Panc1 (cell line): ENCODE measurements at places on chromosomes 11 and 22. TPM values are rescaled to one million over a fixed set of nuclear protein-coding genes. Genes with fewer than 3 reads are reported as not detected.

Gene PDE2A
- total RNA-seq, result 0.74 TPM

DNA sequence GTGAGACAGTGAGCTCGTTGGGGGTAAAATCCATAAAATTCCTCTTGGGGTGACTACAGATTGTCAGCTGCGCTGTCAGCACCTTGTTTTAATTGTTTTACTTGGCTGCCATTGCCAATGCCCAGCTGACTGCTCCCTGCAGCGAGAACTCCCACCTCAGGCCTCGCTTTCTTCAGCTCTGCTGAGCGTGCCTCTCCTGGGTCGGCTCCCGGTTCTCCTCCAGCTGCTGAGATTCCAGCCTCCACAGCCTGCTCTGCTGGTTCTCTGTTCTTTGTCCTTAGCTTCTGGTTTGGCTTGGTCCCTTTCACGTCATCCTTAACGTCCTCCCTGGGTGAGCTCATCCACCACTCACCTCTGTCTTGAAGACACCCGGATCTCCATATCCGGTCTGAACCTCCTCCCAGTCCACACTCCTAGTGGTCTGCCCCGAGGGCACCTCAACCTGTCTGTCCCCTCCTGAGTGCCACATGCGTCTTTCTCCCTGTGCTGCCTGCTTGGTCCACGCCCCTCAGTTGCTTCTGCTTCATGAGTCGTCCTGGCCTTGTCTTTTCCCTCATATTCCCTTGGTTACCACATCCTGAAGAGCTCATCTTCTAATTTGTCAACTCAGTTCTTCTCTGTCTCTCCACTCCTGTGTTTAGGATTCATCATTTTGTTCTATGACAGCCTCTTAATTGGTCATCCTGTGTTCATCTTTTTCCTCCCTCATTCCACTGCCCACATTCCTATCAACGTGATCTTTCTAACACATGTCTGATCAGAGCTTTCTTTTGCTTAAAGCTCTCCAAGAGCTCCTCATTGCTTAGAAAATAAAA lies 35.6 kb downstream of the BMAL1 start:
- DNase-seq, result no peak

- DNase-seq, result no peak
Observed at GRCh38 chr11:37107415-37107814, 509.4 kb upstream of the RAG2 start.

- DNase-seq, result no peak
Observed at GRCh38 chr11:22467248-22467647, 129.1 kb downstream of the SLC17A6 start.

DNA sequence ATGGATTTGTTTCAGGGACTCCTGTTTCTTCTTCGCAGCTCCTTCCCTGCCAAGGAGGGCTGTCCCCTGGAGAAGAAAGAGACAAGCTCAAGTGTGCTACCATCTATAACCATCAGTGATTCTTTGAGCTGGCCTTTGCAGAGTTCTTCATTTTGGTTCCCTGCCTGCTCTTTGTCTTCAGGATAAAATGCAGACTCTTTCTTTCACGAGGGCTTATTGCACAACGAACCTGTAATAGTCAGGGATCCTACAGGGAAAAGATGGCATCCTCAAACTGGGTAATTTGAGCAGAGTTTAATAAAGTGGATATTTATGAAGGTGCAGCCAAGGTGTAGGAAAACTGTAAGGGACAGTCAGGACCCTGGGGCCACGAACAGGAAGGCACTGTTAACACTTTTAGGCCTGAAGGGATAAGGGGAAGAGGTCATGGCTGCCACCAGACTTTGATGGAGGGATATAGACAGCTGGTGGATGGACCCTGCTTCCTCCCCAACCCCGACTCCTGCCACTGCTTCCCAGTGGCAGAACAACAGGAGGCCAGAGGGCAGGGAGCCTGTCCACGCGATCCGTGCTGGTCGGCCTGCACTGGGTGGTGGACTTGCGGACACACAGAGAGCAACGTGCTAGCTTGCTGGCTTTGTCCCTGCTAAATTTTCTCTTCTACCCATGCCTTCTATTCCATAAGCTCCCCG lies 767.0 kb downstream of the NTM start:
- DNase-seq, result no peak

- no peak for DNase-seq
Observed at GRCh38 chr11:33480626-33481025, 220.0 kb downstream of the C11orf91 start.

Gene MRGPRX3
- not detected for total RNA-seq

Gene TBX10
- not detected for total RNA-seq

Gene OR51B2
- total RNA-seq, result not detected

GRCh38 chr11:88620568-88621130 lies 283.1 kb upstream of the CTSC start:
- no peak for DNase-seq
